PC-9 (cell line): ENCODE measurements at places on chromosomes 4 and X.
A peak's percentile ranks its signal among the peaks of the same experiment; 100 is the strongest.

DNA sequence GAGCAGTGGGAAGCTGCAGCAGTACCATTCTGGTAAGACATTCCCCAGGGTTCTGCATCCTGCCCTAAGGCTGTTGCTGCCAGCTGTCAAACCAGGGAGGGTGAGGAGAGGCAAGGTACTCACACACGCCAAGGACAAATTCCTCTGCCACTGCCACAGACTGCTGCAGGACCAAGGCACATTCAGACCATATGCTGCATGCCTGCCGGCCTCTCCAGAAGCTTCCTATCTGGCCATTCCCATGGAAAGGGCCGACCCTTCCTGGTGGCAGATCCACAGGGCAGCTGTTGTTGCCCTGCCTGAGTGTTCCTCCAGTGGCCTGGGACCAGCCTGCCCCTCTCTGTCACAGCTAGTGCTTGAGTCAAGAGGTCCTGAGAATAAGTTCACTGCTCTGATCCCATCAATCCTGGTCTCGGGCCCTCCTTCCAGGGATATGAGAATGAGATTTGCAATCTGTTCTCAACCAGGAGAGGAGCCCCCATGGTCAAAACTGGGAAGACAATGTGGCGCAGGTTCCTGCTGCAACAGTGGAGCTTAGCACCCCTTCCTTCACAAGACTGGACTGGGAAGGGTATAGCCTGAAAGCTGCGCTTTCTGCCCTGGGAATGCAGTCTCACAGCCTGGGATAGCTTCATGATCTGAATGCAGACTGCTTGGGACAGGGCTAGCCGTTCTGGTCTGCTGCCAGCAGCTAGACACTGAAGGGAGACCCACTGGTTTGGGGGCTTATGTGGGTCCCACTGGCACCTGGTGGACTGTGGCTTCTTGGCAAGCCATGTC lies 342.5 kb upstream of the NDST3 start:
- DNase-seq: no peak

GRCh38 chr4:135338181-135338580 lies 1136.6 kb upstream of the PABPC4L start:
- DNase-seq: no peak

GRCh38 chrX:129637217-129638109 lies 17.3 kb downstream of the APLN start:
- peak; percentile 66 for DNase-seq

- DNase-seq: no peak
Measured at GRCh38 chr4:11183356-11183740, 245.3 kb downstream of the HS3ST1 start.

DNA sequence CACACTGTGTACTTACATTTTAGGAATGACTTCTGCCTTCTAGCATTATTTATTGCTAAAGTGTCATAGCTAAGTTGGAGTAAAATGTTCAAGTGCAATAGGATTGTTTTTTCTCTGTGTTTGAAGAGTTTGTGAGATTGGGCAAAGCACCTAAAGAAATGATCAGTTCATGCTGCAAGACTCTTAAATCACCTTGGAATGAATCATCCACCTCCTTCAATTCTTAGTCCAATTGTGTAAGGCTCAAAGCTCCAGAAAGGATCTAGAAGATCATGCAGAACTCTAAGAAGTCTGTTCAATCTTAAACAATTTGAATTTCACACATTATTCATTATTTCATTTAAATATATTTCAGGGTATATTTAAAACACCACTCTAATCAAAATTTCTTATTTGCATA lies 137.1 kb downstream of the AMELX start:
- no peak for DNase-seq

GRCh38 chr4:2419814-2420213 lies 1.1 kb downstream of the CFAP99 start:
- DNase-seq: no peak

DNA sequence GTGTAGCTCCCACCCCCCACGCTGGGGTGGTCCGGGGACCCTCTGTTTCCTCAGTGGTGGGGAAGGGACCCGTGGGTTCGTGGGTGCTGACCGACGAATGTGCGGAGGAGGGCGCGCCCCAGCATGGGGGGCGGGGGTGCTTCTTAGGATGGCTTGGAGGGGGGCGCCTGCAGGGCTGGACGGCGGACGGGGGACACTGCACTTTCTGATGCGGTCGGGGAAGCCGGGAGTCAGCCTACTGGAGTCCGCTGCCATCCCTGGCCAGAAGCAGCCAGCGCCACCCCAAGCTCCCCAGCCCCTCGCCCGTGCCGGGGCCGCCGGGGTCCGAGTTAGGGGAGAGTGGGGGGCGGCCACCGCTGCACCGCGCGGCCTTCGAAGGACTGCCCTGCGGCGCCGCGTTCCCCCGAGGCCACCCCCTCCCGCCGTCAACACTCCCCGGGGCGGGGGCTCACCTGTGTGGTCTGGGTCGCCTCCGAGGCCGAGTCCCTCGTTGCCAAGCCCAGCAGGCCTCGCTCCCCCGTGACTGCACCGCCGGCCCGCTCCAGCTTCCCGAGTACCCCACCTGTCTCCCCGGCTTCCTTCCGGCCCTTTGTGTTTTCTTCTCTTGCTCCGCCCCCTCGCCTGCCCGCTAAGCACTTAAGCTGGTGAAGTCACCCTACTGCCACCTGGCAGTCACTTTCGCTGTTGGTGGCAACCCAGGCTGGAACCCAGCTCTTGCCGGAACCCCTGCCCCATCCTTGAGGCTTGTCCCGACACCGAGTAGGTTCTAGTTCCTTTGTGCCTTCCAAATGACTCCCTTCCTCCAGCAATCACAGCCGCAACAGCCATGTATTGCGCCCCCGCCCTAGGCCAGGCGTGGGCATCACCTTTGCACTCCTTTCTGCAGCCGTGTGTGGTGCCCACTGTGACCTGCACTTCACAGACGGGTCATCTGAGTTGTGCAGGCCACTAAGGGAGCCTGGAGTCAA lies at the start of gene OCIAD2:
Gene OCIAD2 (minus strand): TSS at position 569 of the 968 bp plus-strand sequence. CDS start 2,225 bp downstream, outside the sequence.
- peak; percentile 71 for DNase-seq

GRCh38 chrX:109880629-109881028 lies 122.3 kb upstream of the TMEM164 start:
- no peak for DNase-seq

DNA sequence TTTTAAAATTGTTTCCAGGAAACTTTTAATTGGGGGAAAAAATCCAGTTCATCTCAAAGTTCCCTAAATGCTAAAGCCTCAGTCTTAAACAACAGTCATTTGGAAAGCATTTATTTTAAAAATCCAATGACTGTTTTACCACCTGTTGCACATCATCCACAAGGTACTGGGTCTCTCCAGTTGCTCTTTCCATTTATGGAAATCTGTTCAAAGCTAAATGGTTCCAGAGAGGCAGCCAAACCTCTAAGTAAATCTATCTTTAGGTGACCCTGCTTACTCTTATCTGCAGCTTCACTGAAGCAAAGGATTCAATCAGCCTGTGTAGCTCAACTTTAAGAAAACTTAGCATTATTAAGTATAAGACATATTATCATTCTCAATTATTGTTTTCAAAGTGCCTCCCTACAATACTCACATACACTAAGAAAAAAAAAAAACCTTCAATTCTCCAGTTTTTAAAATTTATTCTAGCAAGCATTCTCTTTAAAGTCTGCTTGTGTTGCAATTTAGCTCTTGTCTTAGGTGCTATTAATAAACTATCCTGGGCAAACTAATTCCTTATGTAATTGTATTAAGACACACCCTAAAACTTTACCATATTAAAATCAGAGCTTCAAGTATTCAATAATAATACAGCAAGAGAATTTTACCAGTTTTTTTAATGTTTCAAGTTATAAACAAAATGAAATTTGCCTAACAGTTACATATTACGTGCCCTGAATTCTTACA lies 60.6 kb downstream of the NOCT start:
- DNase-seq: no peak

DNA sequence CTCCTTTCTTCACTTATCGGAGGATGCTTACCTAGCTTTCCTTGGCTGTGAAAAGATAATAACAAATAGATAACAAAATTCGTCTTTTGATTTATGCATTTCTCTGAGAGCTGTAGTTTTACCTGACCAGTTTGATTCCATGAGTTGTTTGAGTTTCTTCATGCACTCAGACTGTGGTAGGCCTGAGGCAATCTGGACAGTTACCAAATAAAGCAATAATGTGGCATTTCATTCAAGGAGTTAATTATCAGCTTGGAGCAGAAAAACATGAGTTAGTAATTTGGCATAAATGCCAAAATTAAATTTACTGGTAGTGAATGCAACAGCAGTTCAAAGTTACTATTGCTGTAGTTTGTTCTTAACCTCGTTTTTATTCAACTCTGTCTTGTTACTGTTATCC lies 53.5 kb downstream of the FABP2 start:
- DNase-seq: no peak

DNA sequence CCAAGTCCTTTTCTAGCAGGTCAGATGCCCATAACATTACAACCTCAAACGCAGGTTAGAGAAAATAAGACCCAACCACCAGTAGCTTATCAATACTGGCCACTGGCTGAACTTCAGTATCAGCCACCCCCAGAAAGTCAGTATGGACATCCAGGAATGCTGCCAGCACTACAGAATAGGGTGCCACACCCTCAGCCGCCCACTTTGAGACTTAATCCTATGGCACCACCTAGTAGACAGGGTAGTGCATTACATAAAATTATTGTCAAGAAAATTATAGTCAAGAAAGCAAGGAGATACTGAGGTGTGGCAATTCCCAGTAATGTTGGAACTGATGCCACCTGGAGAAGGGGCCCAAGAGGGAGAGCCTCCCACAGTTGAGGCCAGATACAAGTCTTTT lies 19.9 kb upstream of the TRIM61 start:
- no peak for DNase-seq

DNA sequence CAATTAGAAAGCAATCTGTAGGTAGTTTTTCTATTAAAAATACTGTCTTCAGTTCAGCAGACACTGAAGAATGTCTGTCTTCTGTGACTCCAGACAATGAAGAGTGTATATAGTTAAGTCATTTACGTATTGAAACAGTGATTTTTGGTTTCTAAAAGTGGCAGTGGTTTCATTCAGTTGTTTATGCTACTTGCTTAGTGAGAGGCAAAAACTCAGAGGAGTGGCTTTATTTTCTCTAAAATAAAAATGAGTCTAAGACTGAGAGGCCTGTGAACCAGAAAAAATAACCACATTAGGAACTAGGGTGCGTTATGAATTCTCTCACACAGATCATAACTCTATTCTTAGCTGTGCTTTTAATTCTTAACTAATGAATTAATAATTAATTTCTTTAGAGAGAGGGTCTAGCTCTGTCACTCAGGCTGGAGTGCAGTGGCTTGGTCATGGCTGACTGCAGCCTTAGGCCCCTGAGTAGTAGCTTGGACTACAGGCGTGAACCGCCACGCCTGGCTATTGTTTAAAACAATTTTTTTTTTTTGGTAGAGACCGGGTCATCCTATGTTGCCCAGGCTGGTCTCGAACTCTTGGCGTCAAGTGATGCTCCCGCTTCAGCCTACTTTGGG lies 31.4 kb downstream of the FREM3 start:
- no peak for DNase-seq

DNA sequence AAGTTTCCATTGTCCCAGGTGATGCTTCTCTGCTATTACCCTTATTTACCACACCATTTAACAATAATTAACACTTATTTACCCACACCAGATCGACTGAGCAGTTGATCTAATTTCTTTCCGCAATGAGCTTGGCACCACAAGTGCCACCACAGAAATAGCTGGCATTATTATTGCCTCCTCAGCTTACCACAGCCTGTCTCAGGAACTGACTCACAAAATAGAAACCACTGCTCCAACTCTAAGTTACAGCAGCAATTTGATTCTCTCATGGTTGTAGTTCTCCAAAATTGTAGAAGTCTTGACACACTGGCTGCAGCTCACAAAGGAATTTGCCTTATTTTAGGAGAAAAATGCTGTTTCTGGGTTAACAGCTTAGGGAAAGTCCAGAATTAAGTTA lies 22.5 kb downstream of the ZNF721 start:
- DNase-seq: no peak

GRCh38 chrX:77925764-77926163 lies 15.3 kb downstream of the ATP7A start:
- DNase-seq: no peak

GRCh38 chrX:69037786-69038185 lies 127.5 kb downstream of the PJA1 start:
- DNase-seq: no peak
